ENCODE measurements at places on chromosomes 12 and 14. TPM values are rescaled to one million over a fixed set of nuclear protein-coding genes. Genes with fewer than 3 reads are reported as not detected.

Gene PPM1H
- not detected for total RNA-seq

Gene BAG5
- total RNA-seq, result 29.8 TPM

Gene POTEG
- total RNA-seq, result not detected

GRCh38 chr14:22622255-22622654, 21.9 kb downstream of the OR6J1 start:
- no peak for DNase-seq

DNA sequence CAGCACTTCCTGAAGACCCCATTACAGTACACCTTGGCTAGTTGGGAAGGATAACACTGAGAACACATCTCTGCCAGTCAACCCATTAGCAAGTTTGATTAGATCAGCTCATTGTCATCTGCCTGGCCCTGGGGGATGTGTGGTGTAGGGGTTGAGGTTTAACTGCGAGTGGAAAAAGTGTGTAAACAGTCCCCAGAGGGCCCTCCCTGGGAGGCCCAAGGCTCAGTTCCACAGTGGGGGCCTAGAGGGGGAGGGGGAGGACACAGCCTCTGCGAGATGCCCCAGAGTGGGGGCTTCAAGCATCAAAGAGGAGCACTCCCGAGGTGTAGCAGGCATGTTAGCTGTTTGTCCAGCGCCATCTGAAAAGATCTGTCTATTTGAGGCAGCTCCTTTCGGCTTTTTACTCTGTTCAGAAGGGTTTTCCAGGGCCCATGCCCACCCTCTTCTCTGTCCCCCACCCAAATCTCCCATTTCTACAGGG, 344 bp downstream of the LPAR5 start:
- peak; percentile 47 for DNase-seq

DNA sequence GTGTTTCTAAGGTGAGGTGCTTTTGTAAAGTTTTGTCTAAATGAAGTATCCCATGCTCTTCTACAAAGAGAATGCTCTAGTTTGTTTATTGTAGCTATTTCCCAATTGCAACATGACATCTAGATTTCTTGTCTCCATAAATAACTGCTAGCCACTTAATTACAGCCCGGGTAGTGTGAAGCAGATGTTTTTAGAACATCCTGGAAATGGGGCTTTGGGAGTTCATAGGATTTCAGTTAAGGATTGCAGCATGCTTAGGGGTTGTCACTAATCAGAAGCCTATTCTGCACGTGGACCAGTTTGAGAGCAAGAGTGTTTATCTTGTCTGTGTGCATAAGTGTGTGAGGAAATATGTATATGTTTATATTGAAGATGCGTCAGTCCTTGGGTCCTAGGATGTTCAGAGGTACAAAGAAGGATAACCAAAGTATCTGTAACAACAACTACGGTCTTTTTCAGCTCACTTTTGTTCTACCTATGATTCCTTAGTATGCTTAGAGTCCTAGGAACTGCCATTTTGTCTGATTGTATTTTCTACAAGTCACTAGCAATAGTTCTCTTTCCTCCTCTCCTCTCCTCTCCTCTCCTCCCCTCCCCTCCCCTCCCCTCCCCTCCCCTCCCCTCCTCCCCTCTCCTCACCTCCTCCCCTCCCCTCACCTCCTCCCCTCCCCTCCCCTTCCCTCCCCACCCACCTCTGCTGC, 135.3 kb downstream of the ACSS3 start:
- DNase-seq, result no peak

DNA sequence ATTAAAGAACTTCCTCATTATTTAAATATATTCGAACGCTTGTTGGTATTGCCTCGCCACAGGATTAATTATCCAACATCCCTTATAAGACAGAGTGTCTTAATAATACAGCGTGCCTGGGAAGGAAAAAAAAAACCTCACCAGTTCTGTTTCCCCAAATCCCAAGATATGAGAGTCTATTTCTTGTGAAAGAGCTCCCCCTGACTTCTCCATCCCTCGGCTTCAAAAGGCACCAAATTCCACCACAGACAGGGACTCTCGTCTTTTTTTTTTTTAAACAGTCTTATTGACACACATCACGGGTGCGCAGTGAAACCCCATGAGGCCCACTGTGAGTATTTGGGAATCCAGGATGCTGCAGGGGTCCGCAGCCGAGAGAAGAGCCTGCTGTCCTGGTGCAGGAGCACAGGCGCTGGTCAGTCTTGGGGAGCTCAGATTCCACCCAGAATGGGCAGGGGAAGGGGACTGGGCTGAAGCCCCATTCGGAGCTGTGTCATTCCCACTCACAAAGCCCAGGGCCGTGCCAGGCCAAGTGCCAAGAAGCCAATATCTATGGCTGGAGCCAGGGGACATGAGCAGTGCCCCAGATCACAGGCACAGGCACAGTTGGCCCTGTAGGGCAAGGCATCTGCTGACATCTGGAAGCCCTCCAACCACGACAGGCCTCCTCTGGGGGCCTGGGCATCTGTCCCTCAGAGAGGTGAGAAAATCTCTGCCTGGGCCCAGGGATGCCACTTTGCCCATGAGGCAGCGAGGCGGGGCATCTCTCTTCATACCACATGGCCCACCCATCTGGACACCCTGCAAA, 71.9 kb downstream of the BCL11B start:
- DNase-seq, result no peak

GRCh38 chr14:54121466-54122027, 164.9 kb upstream of the BMP4 start:
- no peak for DNase-seq

DNA sequence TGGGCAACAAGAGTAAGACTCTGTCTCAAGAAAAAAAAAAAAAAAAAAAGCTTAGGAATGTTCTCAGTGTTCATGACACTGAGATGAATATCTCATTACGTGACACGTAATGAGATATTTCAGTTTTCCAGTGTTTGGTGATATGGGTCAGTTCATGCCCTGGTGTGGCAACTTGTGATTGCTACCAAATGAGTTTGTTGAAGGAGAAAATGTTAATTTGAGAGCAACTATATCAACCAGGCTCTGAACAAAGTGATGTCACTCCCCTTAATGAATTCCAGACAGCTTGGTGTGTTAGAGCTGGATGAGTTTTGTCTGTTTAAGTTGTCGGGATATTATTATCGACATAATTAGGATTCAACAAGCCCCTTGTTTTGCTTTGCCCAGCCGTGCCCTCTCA, 211.7 kb downstream of the DPF3 start:
- no peak for DNase-seq

DNA sequence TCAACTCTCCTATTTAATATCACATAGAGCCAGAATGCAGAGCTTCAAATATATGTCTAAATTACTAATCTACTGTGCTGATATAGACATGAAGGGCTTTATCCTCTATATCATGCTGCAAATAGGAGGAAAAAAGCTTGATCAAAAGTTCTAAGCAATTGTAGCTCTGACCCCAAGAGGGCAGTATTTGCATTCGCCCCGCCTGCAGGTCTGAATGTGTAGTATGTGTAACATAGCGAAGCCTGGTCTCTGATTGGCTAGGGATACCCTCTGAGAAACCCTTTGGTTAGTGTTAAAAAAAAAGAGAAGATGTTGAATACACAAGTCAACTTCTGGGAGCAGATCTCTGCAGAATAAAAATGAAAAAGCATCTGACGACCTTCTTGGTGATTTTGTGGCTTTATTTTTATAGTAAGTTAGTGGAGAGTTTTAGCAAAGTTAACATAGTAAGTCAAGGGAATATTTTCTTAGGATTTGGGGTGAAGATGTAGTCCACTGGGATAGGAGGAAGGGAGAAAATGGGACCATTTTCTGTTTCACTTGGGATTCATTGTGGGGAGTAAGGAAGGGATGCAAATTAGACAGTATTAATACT, 151.6 kb upstream of the OR4E1 start:
- peak; percentile 65 for DNase-seq

- no peak for DNase-seq
Observed at GRCh38 chr14:81449114-81449513, 49.0 kb upstream of the STON2 start.

- DNase-seq, result no peak
Observed at GRCh38 chr12:50110127-50110761, 1.8 kb upstream of the COX14 start.

All from activated CD4-positive, alpha-beta T cell treated with anti-CD3 and anti-CD28 coated beads, Interleukin-2, amount 10 ng/mL, durations not matched to agents 7 days and 5 days (primary cell).